NCI-H1105 (cell line): ENCODE measurements at places on chromosomes 3 and 15.

GRCh38 chr3:127102188-127102520 lies 90.8 kb upstream of the PRR23E start:
- no peak for DNase-seq

GRCh38 chr3:36959821-36960220 lies 15.0 kb upstream of the TRANK1 start:
- DNase-seq = peak; percentile 86

- DNase-seq = no peak
Observed at GRCh38 chr3:129114455-129114854, 7.1 kb downstream of the RAB43 start.

- DNase-seq = no peak
Observed at GRCh38 chr15:92123962-92124656, 269.6 kb upstream of the ST8SIA2 start.

- no peak for DNase-seq
Observed at GRCh38 chr3:165254812-165255211, 58.6 kb upstream of the SLITRK3 start.
